ENCODE measurements at places on chromosomes 6 and 20.

GRCh38 chr6:46410334-46410953, 80.8 kb downstream of the RCAN2 start:
- DNase-seq, result peak; percentile 70

DNA sequence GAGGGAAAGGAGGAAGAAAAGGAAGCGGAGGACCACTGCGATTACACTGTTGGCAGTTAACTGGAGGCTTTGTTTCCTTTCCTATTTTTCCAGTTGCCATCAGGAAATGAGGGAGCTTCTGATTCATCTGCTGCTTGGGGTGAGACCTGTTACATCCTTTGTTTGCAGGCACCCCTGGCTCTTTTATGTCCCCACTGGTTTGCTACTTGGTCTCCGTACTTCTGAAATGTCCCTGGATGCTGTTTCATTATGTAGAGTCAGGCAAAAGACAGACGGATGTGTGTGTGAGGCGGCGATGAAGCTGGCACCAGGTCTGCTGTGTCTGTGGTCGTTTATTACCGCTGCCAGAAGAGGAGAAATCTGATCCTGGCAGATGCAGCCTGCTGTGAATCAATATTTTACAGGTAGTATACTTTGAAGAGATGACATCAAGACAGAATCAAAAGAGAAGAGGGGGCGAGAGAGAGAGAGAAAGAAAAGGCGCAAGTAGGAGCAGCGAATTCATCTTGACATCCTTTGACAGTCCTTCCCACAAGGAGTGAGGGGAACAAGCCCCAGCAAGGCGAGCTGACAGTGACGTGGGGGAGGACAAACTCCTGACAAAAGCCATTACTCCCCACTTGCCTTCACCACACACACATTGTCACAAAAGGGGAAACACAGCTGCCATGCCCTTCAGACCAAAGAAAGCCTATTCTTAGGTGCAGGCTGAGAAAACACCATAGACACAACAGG, 145.9 kb upstream of the FBXL4 start:
- no peak for DNase-seq

GRCh38 chr6:154773610-154774089, 40.4 kb downstream of the SCAF8 start:
- DNase-seq, result no peak

DNA sequence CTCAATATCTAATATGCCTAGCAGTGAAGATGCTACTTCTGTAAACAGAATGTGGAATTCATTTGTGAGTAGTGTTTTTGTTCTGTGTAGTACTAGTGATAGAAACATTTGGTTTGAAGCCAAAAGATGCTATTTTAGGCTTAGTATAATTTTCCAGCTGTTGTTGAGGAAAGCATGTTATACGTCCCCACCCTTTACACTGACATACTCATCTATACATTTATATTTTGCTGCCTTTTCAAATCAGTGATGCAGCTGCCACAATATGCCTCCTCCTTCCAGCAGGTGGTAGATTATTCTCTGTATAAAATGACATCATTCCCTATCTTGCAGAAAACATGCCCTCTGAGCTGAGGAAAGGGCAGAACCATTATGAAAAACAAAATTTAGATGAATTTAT, 1217.6 kb upstream of the GJE1 start:
- no peak for DNase-seq

- no peak for DNase-seq
These were observed 19.0 kb downstream of the RAB44 start for GRCh38 chr6:36716476-36717093.

GRCh38 chr6:1390946-1391799, 1.8 kb downstream of the FOXF2 start:
- DNase-seq, result no peak

- DNase-seq, result peak; percentile 40
These were observed 114.4 kb downstream of the PHACTR3 start for GRCh38 chr20:59718751-59719150.

DNA sequence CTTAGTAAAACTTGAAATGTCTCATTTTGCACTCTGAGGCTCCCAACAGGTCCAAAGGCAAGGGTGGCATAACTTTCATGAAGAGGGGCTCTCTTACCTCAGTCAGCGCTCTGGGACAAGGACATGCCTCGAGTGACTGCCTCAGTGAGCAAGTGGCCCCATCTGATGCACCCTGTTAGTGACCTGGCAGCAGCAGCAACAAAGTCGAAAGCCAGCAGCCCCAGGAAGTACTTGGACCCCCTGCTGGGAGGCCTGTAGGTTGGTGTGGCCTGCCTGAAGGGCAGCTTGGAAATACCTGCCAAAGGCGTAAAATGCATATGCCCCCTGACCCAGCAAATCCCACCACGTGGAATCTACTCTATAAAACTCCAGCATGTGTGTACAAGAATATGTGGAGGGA, 13.2 kb downstream of the MAP1LC3A start:
- DNase-seq, result no peak

DNA sequence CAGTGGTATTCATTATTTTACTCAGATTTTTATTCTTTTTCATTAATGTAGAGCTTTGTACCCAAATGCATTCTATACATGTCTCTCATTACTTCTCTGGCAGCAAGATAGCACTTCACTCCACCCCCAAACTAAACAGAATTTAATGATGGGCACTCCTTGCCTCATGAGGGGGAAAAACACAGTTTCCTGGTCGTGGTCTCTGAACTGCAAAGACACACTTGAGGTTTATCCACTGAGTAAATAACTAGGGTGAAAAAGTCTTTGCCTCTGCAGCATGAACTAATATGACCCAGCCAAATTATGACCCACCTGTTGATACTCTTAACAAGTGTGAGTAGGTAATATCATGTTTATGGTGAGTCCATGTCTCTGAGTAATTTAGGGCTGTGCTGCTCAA, 785.2 kb upstream of the FLRT3 start:
- DNase-seq, result no peak

DNA sequence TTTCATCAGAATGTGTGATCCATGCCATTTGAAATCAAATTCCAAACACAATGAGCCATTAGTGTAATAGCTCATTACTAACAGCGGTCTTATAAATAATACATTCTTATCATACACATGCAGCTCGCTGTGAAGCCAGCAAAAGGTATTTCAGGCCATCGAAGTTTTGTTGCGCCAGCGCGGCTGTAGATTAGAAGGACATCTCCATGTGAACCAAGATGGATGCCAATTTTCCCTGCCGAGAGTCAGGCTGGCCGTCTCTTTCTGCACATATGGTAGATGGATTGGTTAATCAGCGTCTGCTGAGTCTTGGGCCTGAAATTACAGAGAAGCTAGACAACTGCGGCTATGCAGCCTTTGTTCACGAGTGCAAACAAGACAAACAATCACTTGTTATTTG, 44.1 kb downstream of the CFAP61 start:
- DNase-seq, result no peak

GRCh38 chr6:41583565-41583964, 37.4 kb downstream of the FOXP4 start:
- DNase-seq, result no peak

DNA sequence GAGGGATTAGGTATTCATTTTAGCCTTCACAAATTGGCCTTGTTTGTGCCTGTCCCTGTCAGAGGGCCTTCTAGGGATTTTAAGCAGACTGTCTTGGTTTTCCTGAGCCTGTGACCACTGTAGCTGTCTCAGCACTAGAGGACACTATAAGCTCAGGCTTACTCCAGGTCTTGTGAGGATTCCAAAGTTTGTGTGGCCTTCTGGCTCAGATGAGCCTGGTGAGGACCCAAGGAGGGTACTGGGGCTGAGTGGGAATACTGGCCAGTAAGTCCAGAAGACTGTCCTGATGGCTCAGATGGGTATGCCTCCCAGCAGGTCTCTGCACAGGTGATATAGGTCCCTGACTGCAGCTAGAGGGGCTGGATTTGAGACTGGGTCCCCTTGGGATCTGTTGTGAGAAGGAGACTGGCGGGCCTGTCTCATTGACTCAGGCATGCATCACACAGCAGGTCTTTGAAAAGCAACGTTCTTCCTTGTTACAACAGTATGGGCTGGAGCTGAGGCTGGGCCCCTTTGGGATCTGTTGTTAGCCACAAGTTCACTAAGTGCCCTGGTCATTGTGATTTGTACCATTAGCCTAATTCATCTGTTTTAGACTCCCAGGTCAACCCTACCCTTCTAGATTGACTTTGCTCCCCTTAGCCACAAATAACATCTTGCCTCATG, 26.3 kb upstream of the TFB1M start:
- peak; percentile 45 for DNase-seq

- DNase-seq, result no peak
These were observed 51.7 kb downstream of the PDE10A start for GRCh38 chr6:165611294-165611693.

GRCh38 chr6:145887969-145888368, 73.4 kb upstream of the FBXO30 start:
- DNase-seq, result peak; percentile 43

- DNase-seq, result no peak
These were observed 62.6 kb upstream of the ARMC2 start for GRCh38 chr6:108785653-108786052.

DNA sequence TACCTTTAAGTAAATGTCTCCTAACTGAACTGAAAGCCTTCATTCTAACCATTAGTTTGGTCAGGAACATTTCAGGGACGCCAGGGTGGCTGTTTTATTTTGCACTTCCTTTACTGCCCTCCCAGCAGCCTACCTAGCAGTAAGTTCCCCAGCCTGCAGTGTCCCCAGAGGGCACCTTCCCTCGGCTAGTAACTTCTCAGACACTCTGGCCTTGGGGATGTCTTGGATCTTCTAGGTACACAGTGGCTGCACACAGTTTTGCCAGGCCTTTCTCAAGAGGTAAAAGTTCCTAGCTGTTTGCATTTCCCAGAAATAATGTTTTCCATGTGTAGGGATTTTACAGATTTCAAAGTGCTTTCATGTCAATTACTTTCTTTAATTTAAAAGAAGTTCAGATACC, 378 bp upstream of the LAMA2 start:
- no peak for DNase-seq

- no peak for DNase-seq
These were observed 562.2 kb upstream of the NOX3 start for GRCh38 chr6:156017838-156018237.

GRCh38 chr20:43667341-43668132, 623 bp downstream of the MYBL2 start:
- peak; percentile 21 for DNase-seq

DNA sequence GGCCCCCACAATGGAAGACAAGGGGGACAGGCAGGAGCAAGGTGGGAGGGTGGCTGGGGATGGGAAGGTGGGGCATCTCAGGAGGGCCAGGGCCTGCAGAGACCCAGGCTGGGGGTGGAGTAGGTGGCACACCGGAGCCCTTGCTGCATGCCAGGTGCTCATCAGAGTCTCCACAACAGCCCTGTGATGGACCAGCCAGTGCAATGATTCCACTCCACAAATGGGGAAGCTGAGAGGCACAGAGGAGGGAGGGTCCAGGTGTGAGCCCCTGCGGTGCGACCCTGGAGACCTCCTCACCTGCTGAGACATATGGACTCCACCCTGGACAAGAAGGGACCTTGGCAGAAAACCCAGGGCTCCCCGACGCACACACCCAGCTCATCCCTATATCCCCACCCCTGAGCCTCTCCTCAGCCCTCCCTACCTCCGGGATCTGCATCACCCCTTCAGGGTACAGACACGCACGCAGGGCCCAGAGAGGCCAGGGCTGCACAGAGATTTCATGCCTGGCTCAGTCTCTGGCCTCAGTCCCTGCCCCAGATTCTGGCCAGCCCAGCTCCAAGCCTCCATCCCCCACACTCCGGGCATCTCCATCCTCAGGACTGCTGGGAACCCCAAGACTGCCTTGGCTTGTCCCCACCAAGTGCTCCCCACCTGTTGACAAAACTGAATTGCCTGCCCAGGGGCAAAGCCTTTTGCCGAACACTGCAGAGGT, 7.1 kb upstream of the GRM4 start:
- DNase-seq, result no peak

DNA sequence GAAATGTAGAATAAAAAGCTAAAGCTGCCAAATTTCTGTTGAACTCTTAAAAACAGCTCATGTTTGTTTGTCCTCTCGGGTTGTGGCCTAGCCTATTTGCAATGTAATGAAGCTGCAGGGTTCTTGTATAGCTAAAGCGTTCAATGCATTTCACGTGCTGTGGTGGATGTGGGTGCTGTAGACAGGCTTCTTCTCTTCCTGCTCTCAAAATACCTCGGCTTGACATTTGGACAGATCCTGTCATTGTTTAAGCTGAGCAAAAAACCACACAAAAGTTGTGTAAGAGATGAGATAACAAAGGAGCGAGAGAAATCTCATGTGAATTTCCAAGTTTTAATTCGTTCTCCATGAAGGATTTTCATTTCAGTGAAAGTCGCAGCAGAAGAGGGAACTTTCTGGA, 196.3 kb upstream of the UST start:
- DNase-seq, result peak; percentile 48

GRCh38 chr6:158560836-158561320, 987 bp downstream of the TMEM181 start:
- DNase-seq, result no peak

DNA sequence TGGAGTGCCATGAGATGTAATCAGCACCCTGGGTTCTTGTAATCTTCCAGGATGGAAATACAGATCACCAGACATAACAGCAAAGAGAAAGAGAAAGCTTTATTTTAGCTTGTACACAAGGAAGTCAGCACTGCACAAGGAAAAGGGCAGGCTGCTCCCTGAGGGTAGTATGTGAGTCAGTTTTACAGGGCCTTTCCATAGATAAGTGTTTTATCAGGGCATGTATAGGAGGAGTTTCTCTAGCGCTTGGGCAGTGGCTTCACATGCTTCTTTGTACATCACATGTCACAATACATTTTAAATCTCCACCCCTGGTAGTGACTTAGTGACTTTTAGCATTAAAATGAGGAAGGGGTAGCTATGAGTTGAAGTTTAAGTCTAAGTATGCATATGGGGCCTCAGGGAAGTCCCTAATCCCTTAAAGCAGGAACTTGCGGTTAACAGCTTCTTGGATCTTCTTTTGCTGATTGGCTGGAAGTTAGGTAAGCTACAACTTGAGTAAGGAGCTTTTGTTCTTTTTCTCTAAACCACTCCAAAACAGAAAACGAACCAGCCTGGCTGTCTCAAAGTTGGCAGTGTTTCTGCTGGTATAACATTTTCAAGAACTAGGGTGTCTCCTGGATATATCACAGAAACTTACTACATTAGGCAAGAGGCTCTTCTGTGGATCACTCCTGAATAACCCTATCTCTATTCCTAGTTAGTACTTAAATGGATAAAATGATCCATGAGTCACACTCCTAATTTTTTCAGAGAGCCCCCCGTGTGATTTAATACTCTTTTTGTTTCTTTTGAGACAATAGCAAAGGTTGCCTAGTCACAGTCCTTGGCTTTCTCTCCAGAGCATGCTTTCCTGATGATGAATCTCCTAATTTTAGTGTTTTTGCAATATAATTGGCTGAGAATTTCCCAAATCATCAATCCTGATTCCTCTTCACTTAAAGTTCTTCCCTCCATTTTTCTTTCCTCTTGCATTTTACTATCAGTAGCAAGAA, 60.2 kb downstream of the MRAP2 start:
- DNase-seq, result peak; percentile 77

DNA sequence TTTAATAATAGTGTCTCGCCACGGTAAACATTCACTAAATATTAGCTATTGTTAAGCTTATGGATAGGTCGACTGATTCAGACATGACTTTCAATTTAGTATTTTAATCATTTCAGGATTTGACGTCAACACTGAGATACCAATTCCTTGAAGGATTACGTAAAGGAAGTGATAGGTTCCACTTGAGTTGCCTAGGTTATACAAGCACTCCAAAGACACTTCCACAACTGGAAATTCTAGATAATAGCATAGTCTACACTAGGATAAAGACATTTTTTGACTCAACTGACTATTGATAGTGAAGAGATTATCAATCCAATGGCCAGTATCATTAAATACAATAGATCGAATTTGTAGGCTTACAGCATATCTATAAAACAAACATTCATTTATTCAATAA, 63.9 kb upstream of the NHSL1 start:
- DNase-seq, result no peak
